ENCODE measurements at places on chromosomes 5 and 9. TPM values are rescaled to one million over a fixed set of nuclear protein-coding genes. Genes with fewer than 3 reads are reported as not detected.

Gene HAVCR1
- not detected for total RNA-seq

Gene KIF4B
- 0.40 TPM for total RNA-seq

Gene LCP2
- 0.22 TPM for total RNA-seq

Gene LIFR
- 29.2 TPM for total RNA-seq

Gene PTGES2
- total RNA-seq: 62.5 TPM

Gene TRMO
- 10.2 TPM for total RNA-seq

Gene HMMR
- 14.6 TPM for total RNA-seq

Gene TRPM3
- 0.40 TPM for total RNA-seq

- no peak for DNase-seq
Observed at GRCh38 chr5:66854416-66854815, 258.2 kb downstream of the MAST4 start.

- no peak for DNase-seq
Observed at GRCh38 chr5:167967494-167968177, 323.8 kb upstream of the WWC1 start.

DNA sequence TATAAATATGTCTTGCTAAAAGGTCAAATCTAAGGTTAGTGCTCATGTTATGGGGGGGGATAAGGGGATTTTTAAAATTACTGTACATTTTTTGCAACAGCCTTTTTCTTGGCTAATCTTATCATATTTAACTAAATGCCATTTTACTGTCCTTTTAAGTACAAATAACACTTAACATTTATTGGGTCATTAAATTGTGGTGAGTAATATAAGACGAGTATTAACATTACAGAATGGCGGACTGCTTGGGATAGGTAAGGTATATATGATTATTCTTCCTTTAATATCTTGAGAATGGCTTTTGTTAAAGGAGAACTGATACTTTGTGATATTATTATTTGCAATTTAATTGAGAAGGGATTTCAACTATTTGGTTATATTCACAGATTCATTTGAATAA lies 33.2 kb downstream of the GPR151 start:
- no peak for DNase-seq

- peak; percentile 74 for DNase-seq
Observed at GRCh38 chr5:87243161-87243844, 24.4 kb upstream of the RASA1 start.

- no peak for DNase-seq
Observed at GRCh38 chr9:102253099-102253498, 514.7 kb upstream of the GRIN3A start.

DNA sequence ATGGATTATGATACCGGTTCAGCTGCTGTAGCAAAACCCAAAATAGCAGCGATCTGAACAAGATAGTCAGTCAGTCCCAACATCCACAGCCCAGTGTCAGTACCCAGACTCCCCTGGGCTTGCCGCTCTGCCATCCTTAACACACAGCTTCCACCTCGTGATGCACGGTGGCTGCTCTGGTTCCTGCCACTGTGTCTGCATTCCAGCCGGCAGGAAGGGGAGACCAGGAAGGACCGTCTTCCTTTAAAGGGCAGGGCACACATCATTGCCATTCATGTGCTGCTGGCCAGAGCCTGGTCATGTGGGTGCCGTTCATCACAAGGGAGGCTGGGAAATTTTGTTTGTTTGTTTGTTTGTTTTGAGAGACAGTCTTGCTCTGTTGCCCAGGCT lies 131.0 kb upstream of the IER5L start:
- DNase-seq: no peak

DNA sequence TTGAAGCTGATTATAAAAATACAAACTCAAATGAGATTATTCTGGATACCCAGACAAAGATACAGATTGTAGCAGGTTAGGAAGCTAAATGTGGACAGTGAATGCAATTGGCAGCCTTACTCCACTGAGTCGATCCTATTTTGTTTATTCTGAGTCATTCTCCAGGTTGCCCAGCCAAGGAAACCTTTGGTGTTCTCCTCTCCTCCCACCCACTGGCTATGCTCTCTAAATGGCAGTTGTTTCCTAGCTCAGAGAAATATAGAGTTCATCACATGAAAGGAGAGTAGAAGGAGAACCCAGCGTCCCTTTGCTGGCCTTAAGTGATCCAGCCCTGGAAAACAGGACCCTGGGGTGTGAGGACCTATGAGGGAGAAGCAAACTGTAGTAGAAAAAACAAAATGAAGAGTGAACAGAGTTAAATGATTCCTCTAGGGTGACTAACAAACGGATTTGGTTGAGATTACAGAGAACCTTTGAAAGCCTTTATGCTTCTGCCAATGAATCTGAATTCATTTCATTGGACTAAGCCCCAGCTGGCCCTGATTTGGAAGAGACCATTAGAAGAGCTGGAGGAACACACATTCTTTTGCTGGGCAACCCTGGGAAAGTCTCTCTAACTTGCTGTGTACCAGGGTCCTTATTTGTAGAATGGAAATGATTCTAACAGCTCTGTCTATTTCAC lies 95.1 kb downstream of the BRINP1 start:
- DNase-seq: no peak

All from lung microvascular endothelial cell (primary cell).